ENCODE measurements at places on chromosomes 3 and 15.

DNA sequence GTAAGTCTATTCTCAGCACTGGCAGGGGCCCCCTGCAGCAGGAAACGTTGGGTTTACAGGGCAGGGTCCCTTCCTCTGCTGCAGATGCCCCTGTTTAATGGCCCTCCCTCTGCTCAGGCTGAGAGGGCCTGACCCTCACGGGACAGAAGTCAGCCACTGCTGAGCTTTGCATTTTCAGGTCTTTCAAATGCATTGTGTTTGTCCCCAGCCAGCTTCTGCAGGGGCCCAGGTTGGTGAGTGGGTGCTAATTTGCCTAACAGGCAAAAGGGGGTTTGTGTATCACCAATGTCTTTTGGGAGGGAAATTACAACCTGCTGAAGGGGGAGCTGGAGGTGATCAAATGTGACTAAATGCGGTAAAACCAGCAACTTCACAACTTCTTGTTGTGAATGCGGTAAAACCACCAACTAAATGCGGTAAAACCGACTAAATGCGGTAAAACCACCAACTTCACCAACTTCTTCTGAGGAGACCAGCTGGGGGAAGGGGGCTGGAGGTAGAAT, 44.8 kb upstream of the UBE2E1 start:
- no peak for DNase-seq

- no peak for DNase-seq
Observed at GRCh38 chr15:94736236-94736635, 504.9 kb downstream of the MCTP2 start.

DNA sequence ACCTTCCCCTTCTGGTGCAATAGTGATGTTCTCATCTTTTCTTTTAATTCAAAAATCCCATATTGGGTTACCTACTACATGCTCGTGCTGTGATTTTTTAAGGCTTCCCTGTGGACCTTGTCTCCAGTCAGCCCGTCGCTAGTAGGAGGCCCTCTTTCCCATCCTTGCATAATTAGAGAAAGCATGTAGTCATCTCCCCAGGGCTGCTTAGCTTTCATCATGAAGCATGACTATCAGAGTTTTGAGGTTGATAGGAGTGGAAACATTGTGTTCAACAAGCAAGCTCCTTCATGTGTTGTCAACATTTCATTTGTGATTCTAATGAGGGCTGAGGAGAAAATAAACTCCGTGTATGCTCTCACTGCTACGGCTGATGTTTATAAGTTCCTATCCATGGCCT, 8.7 kb upstream of the LRTM1 start:
- DNase-seq: no peak

GRCh38 chr15:85840802-85841152, 46.1 kb upstream of the KLHL25 start:
- DNase-seq: no peak

- DNase-seq: no peak
Observed at GRCh38 chr15:90221246-90221900, 12.4 kb downstream of the CIB1 start.

DNA sequence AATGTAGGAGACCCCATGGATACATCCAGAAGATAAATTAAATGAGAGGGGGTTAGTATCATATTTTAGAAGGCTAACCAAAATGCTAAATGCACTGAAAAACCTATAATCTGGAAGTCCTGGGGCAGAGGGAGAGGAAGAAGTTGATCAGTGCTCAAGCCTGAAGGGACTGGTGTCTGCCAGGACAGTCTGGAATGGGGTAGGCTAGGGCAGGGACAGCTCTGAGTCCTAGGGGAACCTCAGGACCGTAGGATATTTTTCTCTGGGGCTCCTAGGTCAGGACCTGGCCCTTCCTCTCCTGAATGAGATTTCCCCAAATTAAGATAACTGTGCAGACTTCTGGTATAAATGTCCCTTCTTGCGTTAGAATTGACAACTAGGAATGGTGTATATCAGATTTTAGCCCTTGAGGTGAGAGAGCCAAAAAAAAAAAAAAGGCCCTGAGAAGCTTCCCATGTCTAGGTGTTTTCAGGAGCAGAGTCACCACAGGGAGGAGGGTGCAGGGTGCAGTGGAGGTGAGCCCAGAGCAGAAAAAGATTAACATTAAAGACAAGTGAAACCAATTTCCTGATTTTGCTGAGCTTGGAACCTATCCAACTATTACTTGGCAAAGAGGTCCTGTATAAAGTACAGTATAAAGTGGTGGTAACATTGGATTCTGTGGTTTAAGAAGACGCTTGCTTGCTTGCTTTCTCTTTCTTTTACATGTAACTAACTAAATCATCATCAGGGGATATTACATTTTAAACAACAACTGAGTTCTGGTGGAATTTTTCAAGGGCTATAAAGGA, 63.5 kb downstream of the HACD2 start:
- DNase-seq: no peak

DNA sequence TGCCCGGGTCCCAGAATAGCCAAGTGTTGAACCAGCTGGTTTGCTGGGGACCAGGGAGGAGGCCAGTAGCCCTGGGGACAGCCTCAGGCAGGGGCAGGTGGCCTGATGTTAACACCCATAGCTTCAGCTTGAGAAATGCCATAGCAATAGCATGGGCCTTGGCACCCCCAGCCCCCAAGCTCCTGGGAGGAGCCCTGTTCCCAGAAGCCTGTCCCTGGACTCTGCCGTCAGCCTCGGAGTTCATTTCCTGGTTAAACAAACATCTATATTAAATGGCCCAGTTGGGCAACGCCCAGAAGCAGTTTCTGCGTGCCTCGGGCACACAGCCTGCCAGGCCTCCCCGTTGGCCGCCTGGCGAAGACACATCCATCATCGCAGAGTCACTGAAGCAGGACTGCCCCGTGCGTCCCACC, 58.2 kb downstream of the FGD5 start:
- no peak for DNase-seq

- no peak for DNase-seq
Observed at GRCh38 chr3:89171687-89172545, 64.5 kb downstream of the EPHA3 start.
